ENCODE measurements at places on chromosomes 1 and 21.

GRCh38 chr1:91120421-91120820 is 98.6 kb upstream of the ZNF644 start:
- DNase-seq, result no peak

- no peak for DNase-seq
Measured at GRCh38 chr1:218374401-218375353, 29.5 kb downstream of the TGFB2 start.

- no peak for DNase-seq
Measured at GRCh38 chr1:108193333-108193732, 6.8 kb downstream of the SLC25A24 start.

GRCh38 chr1:175768610-175769009 is 25.2 kb upstream of the TNR start:
- no peak for DNase-seq

- no peak for DNase-seq
Measured at GRCh38 chr1:108042610-108043009, 77.6 kb upstream of the VAV3 start.

- no peak for DNase-seq
Measured at GRCh38 chr1:202540014-202540413, 170.2 kb downstream of the SYT2 start.

GRCh38 chr1:203048555-203049051 is 22.3 kb downstream of the PPFIA4 start:
- no peak for DNase-seq

- no peak for DNase-seq
Measured at GRCh38 chr1:85544689-85545215, 35.8 kb upstream of the CCN1 start.

DNA sequence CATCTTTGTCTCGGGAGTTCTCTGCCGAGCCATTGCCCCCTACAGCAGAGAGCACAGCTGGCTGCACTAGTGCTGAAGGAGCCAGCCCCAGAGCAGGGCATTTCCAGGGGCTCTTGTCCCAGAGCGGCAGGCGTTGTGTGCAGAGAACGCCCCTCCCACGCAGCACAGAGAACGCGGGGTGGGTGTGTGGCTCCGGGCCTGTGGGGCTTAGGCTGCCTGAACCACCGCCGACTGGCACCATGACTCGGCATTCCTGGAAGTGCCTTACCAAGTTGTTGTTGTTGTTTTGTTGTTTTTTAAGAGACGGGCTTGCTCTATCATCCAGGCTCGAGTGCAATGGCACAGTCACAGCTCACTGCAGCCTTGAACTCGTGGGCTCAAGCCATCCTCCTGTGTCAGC is 15.8 kb upstream of the DIP2A start:
- DNase-seq, result no peak

GRCh38 chr1:70265946-70266345 is 44.8 kb downstream of the SRSF11 start:
- DNase-seq, result no peak

DNA sequence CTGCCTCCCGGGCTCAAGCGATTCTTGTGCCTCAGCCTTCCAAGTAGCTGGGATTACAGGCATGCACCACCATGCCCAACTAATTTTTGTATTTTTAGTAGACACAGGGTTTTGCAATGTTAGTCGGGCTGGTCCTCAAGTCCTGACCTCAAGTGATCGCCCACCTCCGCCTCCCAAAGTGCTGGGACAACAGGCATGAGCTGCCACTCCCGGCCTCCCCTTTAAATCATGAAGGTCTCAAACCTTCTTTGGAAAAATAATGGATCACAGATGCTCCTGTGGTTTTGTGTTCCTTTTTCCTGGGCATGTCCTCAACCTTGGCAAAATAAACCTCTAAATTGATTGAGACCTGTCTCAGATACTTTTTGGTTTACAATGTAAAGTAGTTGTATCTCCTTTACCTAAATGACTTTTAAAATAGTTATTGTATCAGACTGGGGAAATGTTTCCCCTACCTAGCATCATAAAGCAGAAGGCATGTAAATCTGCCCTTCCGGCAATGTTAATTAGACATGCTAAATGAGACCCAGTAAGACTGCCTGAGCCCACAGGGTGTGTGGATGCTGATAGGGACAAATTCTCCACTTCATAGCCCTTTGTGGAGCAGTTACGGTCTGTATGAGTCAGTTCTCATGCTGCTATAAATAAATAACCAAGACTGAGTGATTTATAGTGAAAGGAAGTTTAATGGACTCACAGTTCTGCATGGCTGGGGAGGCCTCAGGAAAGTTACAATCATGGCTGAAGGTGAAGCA is 27.8 kb downstream of the CBR1 start:
- DNase-seq, result no peak

DNA sequence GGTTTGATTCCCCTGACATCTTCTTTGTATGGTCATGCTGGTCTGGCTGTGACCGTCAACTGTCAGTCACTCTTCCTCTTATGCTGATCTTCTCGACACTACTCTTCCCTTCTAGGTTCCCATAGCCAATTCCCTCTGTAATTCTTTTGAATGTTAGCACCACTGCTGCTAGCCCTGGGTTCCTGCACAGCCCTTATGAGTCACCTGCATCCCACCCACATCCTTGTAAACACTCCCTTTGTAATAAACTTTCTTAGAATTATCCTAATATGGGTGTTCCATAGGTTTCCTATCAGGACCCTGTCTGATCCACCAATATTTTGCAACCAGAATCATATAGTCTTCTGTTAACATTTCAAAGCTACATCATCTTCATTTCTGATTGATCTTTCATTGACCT is 37.1 kb downstream of the JUN start:
- DNase-seq, result no peak

DNA sequence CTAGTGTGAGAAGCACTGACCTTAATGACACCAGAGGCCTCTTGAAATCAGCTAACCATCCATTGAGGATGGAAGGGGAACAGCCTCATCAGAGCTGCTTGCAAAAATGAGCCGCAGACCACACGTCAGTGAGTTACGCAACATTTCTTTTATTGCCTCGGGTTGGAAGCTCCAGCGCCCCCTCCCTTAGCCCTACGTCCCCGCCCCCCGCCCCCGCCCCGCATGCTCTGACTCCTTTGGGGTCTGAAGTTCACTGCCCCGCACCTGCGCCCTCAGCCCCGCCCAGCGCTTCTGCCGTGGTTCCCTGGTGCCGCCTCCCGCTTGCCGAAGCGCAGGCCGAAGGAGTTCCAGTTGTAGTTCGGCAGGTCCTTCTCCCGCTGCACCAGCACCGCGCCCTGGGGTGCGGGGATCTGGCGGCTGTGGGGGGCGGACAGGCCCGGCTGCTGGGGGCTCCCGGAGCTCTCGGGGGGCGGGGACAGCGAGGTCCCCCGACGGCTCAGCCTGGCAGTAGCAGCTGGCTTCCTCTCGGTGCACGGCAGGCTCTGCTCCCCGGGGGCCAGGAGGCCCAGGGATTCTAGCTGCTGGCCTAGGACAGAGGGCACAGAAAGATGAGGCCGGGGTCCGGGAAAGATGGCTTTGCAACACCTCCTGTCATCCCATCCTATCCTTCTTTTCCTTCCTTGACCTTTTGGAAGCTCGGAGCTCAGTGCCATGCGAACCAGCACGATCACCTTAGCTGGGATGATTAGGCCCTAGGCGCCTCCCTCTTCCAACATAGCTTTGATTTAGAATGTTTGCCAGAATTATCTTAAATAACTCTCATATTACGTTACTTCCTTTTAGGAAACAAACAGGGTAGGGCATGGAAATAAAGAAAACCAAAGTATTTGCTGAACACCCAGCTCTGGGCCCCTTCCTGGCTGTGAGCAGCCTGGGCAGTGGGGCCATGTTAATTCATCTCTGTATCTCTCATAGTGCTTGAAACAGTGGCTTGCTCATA is 5.8 kb downstream of the KISS1 start:
- DNase-seq, result peak; percentile 20

GRCh38 chr1:46315669-46316403 is 12.3 kb downstream of the UQCRH start:
- no peak for DNase-seq

DNA sequence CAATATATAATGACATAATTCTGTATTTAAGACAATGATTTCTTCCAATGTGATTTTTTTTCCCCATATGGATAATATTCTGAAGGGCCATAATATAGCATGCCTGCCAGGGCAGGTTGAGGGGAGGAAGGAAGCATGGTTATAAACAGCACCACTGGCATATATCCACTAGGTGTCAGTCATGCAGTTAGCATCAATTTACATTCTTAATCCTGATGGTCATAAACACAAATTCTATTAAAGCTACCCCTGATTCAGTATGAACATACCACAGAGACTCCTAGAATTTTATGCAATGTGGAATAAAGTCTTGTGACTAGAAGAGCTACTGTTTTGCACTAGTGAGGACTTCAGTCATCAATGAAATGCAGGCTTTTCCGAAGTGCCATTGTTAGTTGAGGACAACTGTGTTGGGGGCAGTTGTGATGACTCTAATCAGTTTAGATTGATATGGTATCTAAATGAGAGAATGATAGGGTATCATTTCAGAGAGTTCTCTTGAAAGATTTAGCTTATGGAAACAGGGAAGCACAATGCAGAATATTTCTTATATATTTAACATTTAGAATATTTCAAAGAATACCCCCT is 342.7 kb upstream of the NR5A2 start:
- peak; percentile 13 for DNase-seq

DNA sequence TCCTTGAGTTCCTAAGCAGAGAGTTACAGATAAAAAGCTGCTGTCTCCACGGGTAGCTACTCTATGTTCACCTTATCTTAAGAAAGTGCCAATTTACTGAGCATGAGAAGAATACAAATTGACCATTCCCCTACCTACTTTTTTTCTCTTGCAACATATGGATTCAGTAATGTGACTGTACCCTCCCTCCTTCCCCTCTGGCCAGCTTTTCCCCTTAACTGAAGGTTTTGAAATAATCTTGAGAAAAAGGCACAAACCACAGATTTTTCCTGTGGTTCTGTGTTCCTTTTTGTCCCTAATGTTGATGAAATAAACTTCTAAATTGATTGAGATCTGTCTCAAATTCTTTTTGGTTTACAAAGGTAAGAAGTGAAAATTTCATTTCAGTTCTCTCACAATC is 2.6 kb upstream of the CD2 start:
- no peak for DNase-seq

GRCh38 chr1:74508449-74508848 is 4.0 kb downstream of the LRRC53 start:
- no peak for DNase-seq
